ENCODE measurements at places on chromosomes 7 and 10. TPM values are rescaled to one million over a fixed set of nuclear protein-coding genes. Genes with fewer than 3 reads are reported as not detected.

- H3K27ac ChIP-seq: no peak overlapping the region
- H3K36me3 ChIP-seq: no peaks in the 10 kb centered on the region
- DNase-seq: no peak
- no peak overlapping the region for H3K4me3 ChIP-seq
Observed at GRCh38 chr7:43391518-43391917, 191.4 kb upstream of the STK17A start.

DNA sequence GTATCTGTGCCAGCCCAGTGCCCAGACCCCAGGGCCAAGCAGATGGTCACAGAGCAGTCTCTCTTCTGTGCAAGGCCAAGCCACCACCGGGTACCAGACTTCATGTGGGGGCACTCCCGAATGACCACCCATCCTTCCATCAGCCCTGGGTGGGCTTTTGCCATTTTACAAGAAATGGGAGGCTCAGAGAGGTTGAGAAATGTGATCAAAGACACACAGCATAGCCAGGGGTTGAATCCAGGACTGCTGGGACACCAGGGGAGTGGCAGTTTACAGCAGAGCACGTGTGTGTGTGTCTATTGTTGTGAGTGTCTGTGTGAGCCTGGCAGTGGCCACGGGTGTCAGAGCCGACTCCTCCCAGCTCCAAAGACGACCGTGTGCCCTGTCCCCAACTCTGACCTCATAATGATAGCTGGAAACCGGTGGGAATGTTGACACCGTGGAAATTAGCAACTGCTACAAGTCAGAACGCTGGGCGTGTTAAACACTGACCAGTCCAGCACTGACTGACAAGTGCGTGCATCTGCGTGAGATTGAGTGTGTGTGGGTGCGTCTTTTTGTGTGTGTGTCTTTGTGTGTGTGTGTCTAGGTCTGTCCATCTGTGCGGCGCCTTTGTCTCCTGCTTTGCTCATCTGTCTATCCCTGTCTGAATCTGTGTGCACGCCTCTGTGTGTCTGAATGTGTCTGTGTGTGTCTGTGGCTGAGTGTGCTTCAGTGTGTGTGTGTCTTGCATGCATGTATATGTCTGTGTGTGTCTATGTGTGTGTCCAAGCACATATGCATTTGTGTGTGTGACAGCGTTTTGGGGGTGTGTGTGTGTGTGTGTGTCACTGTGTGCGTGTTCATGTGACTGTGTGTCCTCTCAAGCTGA lies 17.2 kb upstream of the SLC29A4 start:
- no peaks in the 10 kb centered on the region for H3K4me1 ChIP-seq
- DNase-seq: no peak

- H3K36me3 ChIP-seq: peaks cover 3% of the 10 kb centered on the region
- no peak for DNase-seq
- no peaks in the 10 kb centered on the region for H3K27me3 ChIP-seq
- peaks cover 5% of the 10 kb centered on the region for H3K4me1 ChIP-seq
- H3K4me3 ChIP-seq: no peak overlapping the region
- no peak overlapping the region for H3K27ac ChIP-seq
Observed at GRCh38 chr10:74921744-74922143, 95.3 kb downstream of the KAT6B start.

GRCh38 chr7:16298221-16298620 lies 123.1 kb downstream of the CRPPA start:
- H3K27me3 ChIP-seq: no peaks in the 10 kb centered on the region
- DNase-seq: no peak
- H3K4me1 ChIP-seq: no peaks in the 10 kb centered on the region
- H3K27ac ChIP-seq: no peak overlapping the region

DNA sequence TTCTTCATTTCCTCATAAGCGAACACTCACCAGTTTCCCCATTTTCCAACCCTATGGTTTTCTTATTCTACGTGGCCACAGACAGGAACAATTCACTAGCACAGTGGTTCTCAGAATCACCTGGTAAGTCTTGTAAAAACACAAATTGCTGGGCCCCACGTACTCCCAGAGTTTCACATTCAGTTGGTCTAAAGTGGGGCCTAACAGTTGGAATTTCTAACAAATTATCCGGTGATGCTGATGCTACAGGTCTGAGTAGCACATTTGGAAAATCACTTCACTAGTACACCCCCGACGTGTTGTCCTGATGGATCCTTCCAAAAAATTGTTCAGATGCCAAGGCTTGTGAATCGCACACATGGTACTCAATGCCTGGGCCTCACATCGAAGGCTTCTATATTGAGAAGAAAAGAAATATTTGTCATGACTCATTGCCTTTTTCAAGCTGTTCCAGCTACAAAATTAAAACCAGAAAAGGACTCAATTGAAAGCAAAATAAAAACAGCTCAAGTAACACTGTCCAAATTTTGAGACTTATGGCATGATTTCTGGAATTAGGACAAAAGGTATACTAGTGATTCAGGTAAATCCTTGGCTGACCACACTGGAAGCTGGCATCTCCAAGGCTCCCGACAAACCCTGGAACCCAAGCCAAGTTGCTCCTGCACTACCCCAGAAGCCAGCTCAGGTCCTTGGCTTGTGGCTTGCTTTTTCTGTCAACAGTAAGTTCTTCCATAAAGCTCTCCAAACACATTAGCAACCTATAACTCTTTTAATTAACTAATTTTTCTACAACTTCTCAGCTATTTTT lies 12.9 kb upstream of the VIM start:
- peaks cover 4% of the 10 kb centered on the region for H3K4me1 ChIP-seq
- H3K36me3 ChIP-seq: peaks cover 9% of the 10 kb centered on the region
- no peak overlapping the region for H3K4me3 ChIP-seq
- DNase-seq: no peak
- H3K27ac ChIP-seq: peak overlapping the region; percentile 86

DNA sequence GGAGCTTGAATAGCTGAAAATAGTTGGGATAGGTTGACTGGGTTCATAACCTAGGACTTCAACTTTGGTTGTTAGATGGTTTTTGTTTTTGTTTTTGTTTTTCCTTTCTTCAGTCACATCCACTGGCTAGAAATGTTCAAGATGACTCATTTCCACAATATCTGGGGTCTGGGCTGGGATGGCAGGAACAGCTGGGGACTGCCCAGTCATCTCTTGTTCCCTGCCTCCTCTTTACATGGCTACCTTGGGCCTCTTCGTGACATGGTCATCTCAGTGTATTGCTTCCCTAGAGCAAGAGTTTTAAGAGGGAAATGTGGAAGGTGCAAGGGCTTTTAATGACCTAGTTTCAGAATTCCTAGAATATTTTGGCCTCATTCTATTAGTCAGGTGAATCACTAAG lies 915.8 kb downstream of the XPNPEP1 start:
- H3K36me3 ChIP-seq: no peaks in the 10 kb centered on the region
- no peaks in the 10 kb centered on the region for H3K4me1 ChIP-seq
- H3K27me3 ChIP-seq: no peaks in the 10 kb centered on the region
- H3K27ac ChIP-seq: no peak overlapping the region

GRCh38 chr7:140494867-140495266 lies 15.6 kb upstream of the MKRN1 start:
- H3K27ac ChIP-seq: no peak overlapping the region
- no peak for DNase-seq
- no peak overlapping the region for H3K4me3 ChIP-seq

DNA sequence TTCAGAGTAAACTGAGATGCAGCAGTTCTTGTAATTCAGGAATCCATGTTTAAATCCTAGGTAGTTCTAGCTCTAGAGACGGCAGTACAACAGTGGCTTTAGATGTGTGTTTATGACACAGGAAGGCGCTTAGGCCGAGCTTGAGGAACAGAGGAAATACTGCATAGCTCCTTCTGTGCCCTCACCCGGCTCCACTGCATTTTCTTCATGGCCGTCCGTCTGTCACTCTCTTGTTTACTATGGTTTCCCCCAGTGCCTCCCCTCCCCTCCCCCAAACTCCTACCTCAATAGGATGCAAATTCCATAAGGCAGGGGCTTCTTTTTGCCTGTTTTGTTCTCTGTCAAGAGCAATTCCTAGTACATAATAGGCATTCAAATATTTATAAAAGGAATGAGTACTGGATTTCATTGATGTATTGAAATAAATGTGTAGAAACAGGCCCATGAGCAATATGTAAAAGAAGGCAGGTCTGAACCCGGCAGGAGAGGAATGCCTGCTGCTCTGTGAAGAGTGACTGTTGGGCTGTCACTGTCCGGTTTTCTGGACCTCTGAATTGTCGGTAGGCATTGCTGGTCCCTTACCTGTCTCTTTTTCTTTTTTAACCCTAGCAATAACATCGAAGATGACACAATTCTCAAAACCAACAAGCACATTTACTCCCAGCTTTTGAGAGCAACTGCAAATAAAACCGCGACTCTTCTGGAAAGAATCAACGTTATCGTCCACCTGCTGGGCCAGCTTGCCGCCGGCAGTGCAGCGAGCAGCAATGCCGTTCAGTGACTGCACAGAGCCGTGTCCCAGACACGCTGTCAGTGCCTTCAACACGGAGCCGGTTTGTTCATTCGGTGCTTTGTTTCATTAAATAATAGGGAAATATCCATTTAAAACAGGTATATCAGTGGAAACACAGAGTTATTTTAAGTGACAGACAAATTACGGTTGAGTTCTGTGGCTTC lies 12.7 kb downstream of the MMP21 start:
- H3K27ac ChIP-seq: no peak overlapping the region
- H3K4me3 ChIP-seq: no peak overlapping the region
- H3K4me1 ChIP-seq: no peaks in the 10 kb centered on the region

GRCh38 chr7:152543799-152544198 lies 108.0 kb upstream of the KMT2C start:
- no peaks in the 10 kb centered on the region for H3K36me3 ChIP-seq
- H3K4me1 ChIP-seq: no peaks in the 10 kb centered on the region
- no peak overlapping the region for H3K4me3 ChIP-seq
- H3K27ac ChIP-seq: no peak overlapping the region
- no peaks in the 10 kb centered on the region for H3K27me3 ChIP-seq
- no peak for DNase-seq

- H3K4me1 ChIP-seq: peaks cover 21% of the 10 kb centered on the region
- H3K36me3 ChIP-seq: peaks cover 18% of the 10 kb centered on the region
- no peak for DNase-seq
- H3K4me3 ChIP-seq: peak overlapping the region; percentile 78
Observed at GRCh38 chr10:12196531-12197211, 683 bp downstream of the CDC123 start.

TLL2 gene
- total RNA-seq: 0.32 TPM

ZDHHC6 gene
- 39.4 TPM for total RNA-seq

LIPK gene
- total RNA-seq: not detected

TRPV5 gene
- total RNA-seq: not detected

CACUL1 gene
- 26.3 TPM for total RNA-seq

NXPH1 gene
- not detected for total RNA-seq

RBP3 gene
- total RNA-seq: not detected
